ENCODE measurements at places on chromosomes 16 and 17.

- DNase-seq = no peak
Observed at GRCh38 chr16:74304164-74304834, 7.7 kb downstream of the PSMD7 start.

DNA sequence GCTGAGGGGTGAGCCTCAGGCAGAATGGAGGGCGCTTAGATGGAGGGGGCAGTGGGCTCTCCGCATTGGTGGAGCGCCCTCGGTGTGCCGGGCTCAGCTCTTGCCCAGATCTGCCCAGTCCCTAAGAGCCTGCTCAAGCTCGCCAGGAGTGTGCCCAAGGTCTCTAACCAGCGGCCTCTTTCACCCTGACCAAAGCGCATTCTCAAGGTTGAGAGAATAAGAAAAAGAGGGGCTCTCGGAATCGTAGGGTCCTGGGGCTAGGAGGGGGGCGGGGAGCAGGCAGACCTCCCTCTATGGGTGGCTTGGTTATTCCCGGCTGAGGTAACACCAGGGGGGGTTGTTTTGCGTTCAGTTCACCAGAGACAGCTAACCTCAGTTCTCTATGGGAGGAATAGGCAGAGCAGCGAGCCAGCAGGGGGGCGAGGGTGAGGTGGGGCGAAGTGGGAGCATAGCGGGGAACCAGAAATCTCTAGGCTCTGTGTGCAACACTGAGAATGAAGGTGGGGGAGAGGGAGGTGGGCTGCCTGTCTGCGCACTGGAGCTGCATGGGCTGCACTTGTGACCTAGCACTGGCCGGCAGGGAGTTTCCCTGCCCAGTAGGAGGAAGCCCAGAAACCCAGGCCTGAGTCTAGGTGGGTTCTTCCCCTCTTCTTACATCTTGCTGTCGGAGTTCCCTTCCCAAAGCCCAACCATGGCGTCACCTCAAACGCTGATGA, 3.0 kb downstream of the TMEM132E start:
- no peak for DNase-seq

- DNase-seq = no peak
Observed at GRCh38 chr16:48128769-48129168, 27.0 kb downstream of the ABCC12 start.

GRCh38 chr17:73956595-73957465, 246.6 kb upstream of the RPL38 start:
- no peak for DNase-seq

DNA sequence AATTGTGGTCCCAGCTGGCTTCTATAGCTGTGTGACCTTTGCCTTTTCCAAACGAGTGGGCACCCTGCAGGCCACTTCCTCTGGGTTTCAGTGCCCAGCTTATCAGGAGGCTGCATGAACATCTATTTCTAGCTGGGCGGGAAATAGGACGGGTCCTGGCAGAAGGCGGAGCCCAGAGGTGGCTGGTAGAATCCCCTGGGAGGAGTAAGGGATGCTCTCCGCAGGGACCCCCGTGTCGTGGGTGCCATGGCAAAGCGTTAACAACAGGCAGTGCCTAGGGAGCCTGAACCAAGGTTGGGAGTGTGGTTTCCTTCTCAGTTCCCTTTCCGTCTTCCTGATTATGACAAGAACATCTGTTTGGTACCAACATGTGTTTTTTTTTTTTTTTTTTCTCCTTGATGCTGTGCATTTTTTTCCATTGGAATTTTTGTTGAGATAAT, 58.2 kb downstream of the PLCG2 start:
- no peak for DNase-seq

Measured in NCI-H2081 treated with DMSO at 0.1 percent for 48 hours (cell line).